ENCODE measurements at places on chromosomes 3 and 15.

DNA sequence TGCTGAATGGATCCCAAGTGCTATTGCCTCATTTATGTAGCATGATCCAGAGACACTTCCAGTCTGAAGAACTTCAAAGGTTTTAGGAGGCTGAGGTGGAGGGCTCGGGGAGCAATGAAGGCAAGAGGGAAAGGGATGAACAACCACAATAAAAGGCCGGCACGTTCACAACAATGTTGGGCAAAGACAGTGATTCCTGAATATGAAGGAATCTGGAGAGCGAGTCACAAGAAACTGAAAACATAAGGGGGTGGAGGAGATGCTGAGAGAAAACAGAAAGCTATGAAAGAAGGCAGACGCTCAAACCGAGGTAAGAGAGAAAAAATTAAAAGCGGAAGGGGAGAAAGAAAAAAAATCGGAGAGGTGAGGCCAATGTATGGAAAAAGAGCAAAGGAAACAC is 120.1 kb downstream of the GREM1 start:
- DNase-seq: no peak

- no peak for DNase-seq
Measured at GRCh38 chr3:195177422-195178123, 93.4 kb downstream of the XXYLT1 start.

GRCh38 chr15:81897057-81897677 is 148.7 kb downstream of the MEX3B start:
- no peak for DNase-seq

- DNase-seq: no peak
Measured at GRCh38 chr3:155013427-155013826, 66.7 kb upstream of the MME start.

- no peak for DNase-seq
Measured at GRCh38 chr15:94056314-94056713, 175.0 kb upstream of the MCTP2 start.

GRCh38 chr3:54549607-54550220 is 378.1 kb downstream of the LRTM1 start:
- DNase-seq: no peak

DNA sequence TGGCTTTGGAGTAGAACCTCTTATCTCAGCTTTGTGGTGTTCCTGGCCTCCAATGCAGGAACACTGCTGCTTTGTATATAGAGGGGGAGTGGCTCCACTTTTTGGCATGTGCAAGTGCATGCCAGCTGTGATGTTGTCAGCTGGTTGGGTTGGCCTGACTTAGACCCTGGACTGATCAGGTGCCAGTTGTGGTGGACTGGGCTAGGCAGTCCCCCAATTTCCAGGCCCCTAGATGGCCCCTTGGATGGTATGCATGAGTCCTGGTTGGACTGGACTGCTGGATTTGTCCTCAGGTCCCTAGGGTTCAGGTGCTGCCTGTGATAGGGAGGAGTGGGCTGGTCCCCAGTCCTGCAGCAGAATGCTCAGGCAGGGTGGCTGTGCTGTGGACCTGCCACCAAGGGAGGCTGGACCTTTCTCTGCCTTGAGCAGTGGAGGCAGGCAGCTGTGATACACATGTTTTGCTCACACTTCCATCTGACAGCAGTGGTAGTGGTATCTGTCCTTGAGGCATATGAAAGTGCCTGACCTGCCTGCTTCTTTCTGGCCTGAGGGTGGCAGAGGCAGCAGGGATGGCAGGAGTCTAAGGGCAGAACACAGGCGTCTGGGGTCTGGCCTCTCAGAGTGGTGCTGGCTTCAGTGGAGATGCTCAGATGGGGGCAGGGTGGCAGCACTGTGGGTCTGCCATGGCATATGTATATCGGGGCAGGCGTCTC is 74.8 kb downstream of the STXBP5L start:
- DNase-seq: no peak

GRCh38 chr15:91866371-91866905 is 12.9 kb downstream of the SLCO3A1 start:
- no peak for DNase-seq

DNA sequence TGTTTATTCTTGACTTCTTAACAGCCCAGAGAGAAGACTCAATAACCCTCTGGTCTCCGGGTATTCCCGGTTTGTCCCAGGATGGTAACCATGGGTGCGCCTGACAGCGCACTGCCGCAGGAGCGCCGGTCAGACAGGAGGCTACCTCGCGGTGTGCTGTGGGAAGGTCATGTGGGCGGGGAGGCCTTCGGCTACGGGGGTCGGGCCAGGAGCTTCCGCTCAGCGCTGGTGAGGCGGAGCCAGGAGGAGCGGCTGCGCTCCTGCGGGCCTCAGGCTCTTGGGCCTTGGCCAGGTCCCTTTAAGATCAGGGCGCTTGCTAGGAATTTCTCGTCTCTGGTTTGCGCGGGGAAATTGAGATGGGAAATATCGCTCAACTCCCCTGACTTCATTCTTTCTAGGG is 182.3 kb upstream of the NDN start:
- DNase-seq: no peak

DNA sequence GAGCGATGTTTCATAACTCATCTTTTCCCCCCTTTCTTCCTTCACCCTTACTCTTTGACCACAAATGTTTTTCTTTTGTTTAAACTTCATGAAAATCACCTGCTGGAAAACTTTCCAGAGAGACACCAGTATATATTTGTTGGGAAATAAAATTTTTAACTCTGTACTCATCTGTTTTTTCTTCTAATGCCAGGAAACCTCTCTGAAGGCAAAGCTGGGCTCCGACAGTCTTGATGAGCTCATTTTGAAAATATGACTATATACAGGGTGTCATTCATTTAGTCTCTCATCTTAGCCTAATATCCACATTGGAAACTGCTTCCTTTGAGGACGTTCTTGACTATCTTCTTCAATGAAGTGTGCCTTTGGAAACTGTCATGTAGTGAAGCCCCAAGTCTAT is 339.6 kb upstream of the ROBO2 start:
- DNase-seq: no peak

DNA sequence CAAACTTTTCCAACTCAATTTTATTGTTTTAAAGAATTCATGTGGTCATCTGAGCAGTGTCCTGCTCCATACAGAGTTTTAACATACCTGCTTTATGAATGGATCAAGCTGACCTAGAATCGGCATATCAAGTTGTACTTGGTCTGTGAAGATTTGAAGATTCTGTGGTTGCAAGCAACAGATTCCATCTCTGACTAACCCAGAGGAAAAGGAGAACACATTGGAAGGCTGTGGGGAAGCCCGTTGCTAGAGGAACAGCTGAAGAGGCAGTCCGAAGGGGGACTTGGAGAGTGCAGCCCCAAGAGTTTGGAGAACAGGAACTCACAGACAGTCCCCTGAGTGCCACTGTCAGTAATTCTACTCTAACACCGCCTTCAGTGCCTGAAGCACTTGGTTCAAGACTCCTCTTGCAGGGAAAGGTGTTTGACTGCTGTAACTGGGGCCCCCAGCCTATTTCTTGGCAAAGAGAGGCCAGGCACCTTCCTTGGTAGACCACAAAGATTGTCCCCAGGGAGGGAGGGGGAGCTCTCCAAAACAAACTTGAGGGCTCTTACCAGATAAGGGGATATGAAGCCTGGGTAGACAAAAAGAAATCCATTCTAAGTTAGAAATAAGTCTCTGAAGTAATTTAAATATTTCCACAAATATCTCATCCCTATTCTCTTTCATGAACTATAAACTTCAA is 88.8 kb downstream of the LARS2 start:
- DNase-seq: no peak

GRCh38 chr15:92533298-92533697 is 122.3 kb downstream of the FAM174B start:
- DNase-seq: no peak

GRCh38 chr15:74245342-74245931 is 9.3 kb downstream of the CCDC33 start:
- DNase-seq: peak; percentile 54

- no peak for DNase-seq
Measured at GRCh38 chr15:38076786-38077185, 142.3 kb downstream of the TMCO5A start.

DNA sequence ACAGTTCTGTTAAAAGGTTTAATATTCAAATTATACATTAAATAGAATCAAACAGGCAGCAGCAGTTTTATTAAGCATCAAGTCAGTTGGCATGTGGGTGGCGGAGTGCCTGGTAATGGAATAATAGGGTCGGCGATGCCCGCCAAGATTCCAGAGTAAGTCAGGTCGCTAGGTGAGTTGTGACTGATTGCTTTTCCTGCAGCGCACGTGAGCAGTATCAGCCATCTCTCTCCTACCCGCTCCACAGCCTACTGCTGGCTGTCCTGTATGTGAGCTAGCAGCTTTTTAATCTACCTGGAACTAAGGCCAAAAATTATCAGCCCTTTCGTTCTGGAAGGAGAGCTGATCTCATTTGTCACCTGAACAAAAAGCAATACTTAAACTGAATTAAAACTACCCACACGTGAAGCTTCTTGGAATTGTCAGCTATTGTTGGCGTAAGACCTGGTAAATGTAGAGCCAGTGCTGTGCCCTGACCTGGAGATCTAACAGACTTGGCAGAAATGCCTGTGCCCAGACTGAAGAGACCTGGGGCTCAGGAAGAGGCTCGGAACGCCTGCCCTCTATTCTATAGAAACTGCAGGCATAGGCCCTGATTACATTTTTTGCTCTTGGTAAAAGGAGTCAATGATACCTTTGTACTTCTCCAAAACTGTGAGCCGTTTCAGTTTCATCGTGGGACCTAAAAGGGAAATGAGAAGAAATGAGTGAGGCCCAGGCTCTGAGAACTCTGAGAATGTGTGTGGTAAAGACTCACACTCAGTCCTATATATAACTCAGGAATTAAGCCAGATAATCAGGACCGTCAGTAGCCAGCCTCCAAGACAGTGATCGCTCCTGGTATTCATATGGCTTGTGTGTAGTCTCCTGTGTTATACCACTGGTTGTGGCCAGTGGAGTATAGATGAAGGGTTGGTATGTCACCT is 21.9 kb downstream of the IDH3A start:
- no peak for DNase-seq

- no peak for DNase-seq
Measured at GRCh38 chr3:138938877-138939560, 7.9 kb downstream of the FOXL2 start.
